ENCODE measurements at places on chromosomes 6 and 20.

DNA sequence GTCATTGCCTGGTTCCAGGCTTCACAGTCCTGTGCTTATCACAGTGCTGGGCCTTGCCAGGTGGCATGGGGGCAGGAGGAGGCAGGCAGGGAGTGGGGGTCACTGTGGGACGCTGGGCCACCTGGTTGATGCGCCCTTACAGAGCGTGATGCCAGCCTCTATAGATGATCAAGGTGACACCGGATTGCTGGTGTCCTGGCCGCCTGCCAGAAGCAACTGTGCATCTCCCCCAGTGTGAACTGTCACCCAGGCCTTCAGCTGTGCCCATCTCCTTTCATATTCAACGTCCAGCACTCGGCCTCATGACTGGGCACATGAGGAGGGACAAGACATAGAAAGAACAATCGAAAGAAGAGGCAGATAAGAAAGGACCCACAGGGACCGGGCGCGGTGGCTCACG is 318.9 kb downstream of the TAF4 start:
- DNase-seq = no peak

DNA sequence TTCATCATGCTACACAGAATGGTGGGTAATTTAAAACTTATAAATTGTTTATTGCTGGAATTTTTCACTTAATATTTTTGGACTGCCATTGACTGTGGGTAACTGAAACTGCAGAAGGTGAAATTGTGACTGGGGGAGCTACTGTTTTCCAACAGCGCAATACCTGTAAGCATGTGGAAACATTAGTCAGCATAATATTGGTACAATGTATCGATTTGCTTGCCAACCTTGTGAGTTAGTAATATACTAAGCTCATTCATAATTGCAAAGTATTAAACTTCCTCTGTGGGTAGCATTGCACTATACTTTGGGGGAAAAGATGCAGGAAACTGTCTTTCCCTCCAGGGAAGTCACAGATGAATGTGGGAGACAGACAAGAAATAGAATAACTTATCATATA is 766.5 kb downstream of the HDGFL1 start:
- DNase-seq = no peak

- no peak for DNase-seq
Observed at GRCh38 chr20:17438436-17439039, 92.6 kb downstream of the BFSP1 start.

DNA sequence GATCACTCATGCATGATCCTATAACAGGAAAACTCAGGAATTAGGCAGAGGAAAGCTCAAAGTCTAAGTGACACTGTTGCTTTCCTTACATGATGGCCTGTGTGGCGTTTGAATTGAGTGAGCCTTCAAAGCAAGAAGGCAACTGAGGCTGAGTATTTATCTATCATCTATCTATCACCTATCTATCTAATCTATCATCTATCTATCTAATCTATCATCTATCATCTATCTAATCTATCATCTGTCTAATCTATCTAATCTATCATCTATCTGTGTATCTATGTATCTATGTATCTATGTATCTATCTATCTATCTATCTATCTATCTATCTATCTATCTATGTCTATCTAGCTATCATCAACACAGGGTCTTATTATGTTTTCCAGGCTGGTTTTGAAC is 41.8 kb upstream of the BCLAF1 start:
- no peak for DNase-seq

- peak; percentile 6 for DNase-seq
Observed at GRCh38 chr6:144305985-144306384, 20.9 kb downstream of the UTRN start.

- peak; percentile 4 for DNase-seq
Observed at GRCh38 chr20:9616833-9617461, 102.6 kb downstream of the LAMP5 start.

- no peak for DNase-seq
Observed at GRCh38 chr6:8278562-8278961, 156.8 kb downstream of the SLC35B3 start.
